Stimulated activated CD4-positive, alpha-beta T cell treated with anti-CD3 and anti-CD28 coated beads, Interleukin-15, amount 100 ng/mL, for 24 hours (primary cell): ENCODE measurements at places on chromosomes 7 and 10.

GRCh38 chr10:50635286-50635685 lies 11.5 kb upstream of the SGMS1 start:
- no peak for DNase-seq

- no peak for DNase-seq
Observed at GRCh38 chr7:105897999-105898398, 21.6 kb upstream of the ATXN7L1 start.

GRCh38 chr7:85733169-85733915 lies 546.5 kb upstream of the SEMA3D start:
- no peak for DNase-seq

- no peak for DNase-seq
Observed at GRCh38 chr10:72719941-72720592, 28.1 kb downstream of the MCU start.

DNA sequence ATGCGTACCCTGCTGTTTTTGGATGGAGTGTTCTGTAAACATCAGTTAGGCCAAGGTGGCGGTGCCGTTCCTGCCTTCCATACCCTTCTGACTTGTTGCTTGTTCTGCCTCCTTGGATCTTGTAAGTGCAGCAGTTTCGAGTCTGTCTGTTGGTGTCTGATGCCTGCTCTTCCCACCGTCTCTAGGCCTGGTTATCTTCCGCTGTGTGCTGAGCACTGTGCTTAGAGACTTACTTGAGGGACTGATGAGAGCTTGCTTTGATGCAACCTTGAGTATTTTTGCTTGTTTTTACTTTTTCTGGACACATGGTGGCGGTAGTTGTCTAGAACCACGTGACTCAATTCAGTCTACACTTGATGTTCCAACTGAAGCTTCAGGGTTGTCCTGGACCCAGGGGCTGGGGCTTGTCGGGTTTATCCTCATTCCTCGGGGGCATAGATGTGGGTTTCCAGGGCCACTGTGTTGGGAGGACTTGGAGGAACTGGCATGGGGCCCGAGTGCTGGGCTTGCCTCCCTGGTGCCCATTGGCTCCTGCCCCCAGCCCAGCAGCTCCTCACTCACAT lies 14.4 kb upstream of the SPRN start:
- DNase-seq = no peak

- DNase-seq = no peak
Observed at GRCh38 chr7:67671006-67671548, 674.4 kb downstream of the TYW1 start.

GRCh38 chr7:115085421-115085820 lies 163.5 kb downstream of the MDFIC start:
- no peak for DNase-seq

- peak; percentile 96 for DNase-seq
Observed at GRCh38 chr7:25179771-25180591, 48.3 kb downstream of the NPVF start.

- DNase-seq = no peak
Observed at GRCh38 chr10:3424111-3424851, 251.7 kb upstream of the PITRM1 start.

DNA sequence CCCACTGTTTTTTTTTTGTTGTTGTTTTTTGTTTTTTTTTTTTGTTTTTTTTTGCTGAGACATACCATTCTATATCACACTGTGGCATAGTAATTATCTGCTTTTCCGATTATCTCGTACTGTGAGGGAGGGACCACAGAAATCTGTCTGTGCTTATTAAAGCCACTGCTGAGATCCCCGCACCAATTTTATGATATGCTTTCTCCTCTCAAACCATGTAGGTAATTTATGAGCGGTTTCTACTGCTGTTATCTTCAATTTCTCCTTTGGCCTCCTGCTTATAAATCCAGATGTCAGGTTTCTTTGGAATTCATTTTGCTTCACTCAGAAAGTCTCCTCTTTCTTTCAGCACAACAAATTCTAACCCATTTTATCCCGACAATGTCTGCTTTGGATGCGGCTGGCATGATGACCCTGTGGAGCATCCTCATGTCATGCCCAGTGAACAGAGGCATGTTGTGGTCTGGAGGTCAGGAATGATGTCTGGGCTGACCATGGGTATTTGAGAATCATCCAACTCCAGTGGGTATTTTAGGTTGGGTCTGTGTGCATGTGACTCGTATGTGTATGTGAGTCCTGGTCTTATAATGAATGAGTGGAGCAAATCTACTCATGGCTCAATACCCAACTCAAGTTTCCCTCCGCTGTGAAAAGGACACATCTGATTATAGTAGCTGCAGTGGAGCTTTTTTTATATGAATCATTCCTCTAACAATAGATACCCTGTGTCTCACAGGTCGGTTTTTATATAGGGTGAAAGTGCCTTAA lies 213.4 kb downstream of the GALNT17 start:
- no peak for DNase-seq

GRCh38 chr10:7832060-7832459 lies 13.8 kb downstream of the TAF3 start:
- DNase-seq = no peak

- DNase-seq = no peak
Observed at GRCh38 chr7:48279420-48279819, 108.2 kb downstream of the ABCA13 start.

GRCh38 chr7:139897422-139898090 lies 68.5 kb downstream of the TBXAS1 start:
- DNase-seq = no peak

DNA sequence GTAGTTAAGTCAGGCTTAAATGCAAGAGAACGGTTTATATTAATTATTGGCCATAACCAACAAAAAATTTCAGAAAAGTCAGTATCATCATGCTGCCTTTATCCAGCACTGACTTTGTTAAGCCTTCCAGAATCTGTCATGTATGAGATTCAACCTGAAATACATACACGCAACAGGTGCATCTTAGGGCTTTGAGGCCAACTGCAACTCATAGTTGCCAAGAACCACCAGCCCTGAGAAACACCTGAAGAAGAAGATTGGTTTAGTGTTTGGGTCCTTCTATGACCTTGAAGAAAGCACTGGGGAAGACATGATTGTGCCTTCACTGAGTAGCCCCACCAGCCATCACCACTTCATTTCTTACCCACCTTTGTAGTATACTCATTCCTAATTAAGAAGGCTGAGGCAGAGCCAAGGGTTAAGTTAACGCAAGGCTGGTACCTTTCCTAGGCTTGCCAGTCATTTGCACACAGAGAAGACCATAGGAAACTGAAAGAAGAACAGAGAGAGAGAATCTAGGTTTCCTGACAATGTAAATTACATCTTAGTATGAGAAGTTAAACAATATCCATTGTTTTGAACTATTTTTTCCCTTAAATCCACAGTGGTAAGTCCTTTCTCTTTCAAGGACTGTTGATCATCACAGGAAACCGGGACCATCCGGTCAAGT lies 200.1 kb upstream of the PRKCQ start:
- DNase-seq = no peak

DNA sequence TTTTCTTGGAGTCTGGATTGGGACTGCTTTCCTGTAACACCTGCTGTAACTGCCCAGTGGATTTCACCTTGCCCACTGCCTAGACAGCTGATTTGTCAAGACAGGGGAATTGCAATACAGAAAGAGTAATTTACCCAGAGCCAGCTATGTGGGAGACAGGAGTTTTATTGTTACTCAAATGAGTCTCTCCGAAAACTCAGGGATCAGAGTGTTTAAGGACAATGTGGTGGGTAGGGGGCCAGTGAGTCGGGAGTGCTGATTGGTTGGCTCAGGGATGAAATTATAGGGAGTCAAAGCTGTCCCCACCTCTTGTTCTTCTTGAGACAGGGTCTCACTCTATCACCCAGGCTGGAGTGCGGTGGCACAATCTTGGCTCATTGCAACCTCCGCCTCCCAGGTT lies 25.2 kb upstream of the BNIP3 start:
- no peak for DNase-seq

GRCh38 chr10:43869669-43870322 lies 221.1 kb upstream of the ZNF32 start:
- no peak for DNase-seq

DNA sequence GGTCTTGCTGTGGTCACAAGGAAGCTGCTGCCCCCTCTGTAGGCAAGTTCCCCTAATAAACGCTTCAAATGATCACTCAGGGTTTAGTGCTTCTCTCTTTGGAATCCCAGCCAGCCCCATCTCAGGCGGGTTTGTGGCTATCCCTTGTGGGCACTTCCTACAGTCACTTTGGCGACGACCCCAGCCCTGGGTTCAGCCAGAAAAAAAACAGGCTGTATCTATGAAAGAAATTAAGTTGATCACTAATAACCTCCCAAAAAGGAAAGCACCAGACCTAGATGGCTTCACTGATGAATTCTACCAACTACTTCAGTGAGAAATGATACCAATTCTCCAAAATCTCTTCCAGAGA lies 208.2 kb downstream of the MAD1L1 start:
- no peak for DNase-seq

DNA sequence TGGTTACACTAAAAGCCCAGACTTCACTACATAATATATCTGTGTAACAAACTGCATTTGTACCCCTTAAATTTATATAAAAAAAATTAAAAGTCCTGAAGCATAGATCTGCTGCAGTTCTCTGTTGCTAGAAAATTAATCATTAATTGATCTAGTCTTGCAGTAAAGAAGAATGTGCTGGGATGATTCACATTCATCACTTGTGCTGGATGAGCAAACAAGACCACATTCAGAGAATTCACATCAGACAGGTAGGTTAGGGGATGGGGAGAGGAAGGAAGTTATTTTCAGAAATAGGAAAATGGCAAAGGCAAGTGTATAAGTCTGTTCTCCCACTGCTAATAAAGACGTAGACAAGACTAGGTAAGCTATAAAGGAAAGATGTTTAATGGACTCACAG lies 1019.0 kb downstream of the KCNMA1 start:
- DNase-seq = no peak

DNA sequence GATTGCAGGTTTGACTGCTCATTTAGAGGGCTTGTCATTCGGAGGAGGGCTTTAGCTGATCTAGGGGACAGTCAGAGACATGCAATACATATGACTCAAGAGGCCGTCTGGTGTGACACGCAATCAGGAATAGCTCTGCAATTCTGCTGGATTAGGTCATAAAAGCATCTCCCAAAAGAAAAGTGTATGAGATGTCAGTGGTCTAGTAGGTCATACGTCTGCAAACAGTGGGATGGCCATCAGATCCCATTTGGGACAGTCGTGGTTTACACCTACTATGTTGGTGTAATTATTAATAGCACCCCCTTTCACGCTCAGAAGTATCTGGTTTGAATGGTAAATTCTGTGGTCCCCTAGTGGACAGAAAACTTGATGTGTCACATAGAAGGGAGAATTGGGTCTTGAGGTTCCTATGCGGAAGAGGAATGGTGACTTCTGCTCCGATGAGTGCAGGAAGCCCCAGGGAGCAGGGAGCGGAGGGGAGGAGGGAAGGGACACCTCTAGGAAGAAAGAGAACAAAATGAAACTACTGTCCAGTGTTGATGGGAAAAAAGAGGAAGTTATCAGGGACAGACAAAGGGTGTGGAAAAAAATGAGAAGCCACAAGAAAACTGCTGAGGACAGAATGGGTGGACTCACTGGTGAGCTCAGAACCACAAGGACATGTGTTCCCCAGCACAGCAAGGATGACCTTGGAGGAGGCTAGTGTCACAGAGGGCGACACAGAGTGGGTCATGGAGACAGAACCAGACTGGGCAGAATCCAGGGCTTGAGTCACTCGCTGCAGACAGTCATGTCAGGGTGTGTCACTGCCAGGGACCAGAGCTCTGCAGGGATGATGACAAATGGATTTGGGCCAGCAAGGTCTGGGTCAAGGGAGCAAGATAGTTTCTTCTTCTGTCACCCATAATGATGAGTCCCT lies 59.9 kb downstream of the MAP3K8 start:
- DNase-seq = peak; percentile 8

GRCh38 chr10:142371-142770 lies 7.1 kb downstream of the ZMYND11 start:
- no peak for DNase-seq

DNA sequence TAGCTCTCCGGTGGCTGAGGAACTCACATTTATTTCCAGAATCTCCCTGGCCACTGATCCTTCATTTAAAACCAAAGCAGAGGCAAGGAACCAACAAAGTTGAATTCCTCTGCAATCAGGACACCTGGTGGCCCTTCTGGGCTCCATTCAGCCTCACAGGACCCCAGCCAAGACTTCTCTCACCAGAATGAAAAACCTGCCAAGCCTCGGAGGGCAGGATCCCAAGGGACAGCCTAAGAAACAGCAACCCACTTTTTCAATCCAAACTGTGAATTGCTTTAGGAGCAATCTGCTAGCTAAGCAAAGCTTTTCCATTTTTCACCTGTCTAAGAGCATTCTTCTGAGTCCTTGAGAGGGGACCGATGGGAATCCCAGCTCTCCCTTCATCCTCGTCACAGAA lies 34.6 kb downstream of the OAT start:
- DNase-seq = no peak

- no peak for DNase-seq
Observed at GRCh38 chr10:75982611-75983369, 551.4 kb downstream of the LRMDA start.

- DNase-seq = no peak
Observed at GRCh38 chr7:16719699-16720098, 33.9 kb upstream of the TSPAN13 start.

DNA sequence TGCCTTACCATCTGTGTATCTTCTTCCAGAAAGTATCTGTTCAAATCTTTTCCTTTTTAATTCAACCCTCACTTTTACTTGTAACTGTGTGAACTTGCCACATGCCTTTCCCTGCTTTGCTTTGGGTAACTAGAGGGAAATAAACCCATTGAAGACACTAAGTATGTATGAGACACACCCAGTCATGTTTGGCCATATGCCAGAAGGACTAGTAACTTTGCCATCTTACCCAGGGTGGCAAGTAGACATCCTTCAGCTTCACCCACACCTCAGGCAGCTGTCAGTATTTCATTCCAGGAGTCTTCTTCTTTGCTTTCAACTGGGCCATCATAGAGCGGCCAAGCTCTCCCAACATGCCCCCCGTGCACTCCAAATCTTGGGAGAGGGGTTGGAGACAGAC lies 323.1 kb downstream of the TNS3 start:
- DNase-seq = no peak

- DNase-seq = no peak
Observed at GRCh38 chr10:97078261-97078937, 107.4 kb downstream of the SLIT1 start.

DNA sequence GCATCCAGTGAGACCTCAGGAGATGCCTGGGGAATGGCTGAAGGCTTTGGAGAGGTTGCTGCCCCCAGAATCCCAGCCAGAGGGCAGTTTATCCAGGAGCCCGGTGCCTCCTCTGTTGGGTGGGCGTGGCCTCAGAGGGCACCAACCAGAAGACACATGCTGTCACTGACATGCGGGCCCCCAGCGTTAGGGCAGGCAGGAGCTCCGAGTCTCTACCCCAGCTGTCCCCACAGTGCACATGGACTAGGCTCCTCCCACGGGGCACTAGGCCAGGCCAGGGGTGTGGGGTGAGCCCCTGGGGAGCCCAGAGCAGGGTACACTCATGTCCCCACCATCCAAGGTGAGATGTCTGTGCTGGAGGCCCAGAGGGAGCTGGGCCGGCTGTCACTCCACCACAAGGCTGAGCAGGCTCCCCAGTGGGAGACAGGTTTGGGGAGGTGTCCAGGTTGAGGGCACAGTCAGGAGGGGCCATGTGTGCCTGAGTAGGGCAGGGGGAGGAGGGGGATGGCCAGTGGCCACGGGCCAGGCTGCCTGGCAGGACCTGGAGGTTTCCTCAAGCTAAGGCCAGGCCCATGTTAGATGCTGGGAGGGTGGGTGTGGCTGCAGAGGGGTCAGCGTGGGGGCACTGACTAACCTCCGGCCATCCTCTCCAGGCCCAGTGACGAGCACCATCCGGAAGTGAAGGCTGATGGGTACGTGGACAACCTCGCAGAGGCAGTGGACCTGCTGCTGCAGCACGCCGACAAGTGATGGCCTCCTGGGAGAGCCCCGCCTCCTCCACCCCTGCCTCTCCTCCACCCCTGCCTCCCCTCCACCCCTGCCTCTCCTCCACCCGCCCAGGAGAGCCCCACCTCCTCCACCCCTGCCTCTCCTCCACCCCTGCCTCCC lies 131.3 kb downstream of the FAM53B start:
- DNase-seq = peak; percentile 39
